Activated CD4-positive, alpha-beta T cell treated with anti-CD3 and anti-CD28 coated beads, Interleukin-2, amount 50 U/mL, for 1 hour (primary cell): ENCODE measurements at places on chromosomes 16 and 17.
A peak's percentile ranks its signal among the peaks of the same experiment; 100 is the strongest.

DNA sequence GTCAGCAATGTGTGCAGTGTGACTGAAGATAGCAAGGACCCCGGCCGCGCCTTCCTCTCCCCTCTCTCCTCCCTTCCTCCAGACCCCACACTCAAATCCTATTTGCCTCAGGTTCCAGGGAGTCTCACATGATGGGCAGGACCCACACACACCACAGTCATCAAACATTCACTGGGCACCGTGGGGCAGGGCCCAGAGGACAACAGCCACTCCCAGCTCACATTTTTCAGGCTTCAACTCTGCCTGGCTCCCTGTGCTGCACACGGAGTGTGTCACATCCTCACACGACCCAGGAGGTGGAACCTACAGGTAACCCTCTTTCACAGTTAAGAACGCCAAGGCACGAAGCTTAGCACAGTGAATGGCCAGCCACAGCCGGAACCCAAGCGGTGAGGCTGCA lies 30.5 kb downstream of the PEMT start:
- DNase-seq = no peak

- no peak for DNase-seq
Measured at GRCh38 chr17:49670002-49670401, 7.9 kb downstream of the SPOP start.

DNA sequence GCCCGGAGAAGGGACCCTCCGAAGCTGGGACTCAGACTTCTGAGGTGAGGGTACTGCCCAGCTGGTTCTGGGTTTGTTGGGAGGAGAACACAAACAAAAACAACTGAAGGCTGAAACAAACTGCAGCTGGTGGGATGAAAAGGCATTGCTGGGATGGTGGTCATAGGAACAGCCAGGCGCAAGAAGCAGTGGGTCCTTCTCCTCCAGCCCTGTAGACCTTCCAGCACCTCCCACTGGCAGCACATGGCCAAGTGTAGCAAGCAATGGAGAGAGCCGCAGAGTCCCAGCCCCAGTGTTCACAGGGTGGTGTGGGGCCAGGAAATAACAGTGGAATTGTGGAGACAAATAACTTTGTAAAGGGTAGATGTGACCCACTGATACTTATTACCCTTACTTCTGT lies 48.7 kb upstream of the FOXJ1 start:
- DNase-seq = no peak

- DNase-seq = peak; percentile 48
Measured at GRCh38 chr16:3654249-3654991, at the start of gene DNASE1. Gene DNASE1, plus strand, starts transcription at chr16:3654691. Its CDS starts 683 bp downstream, at chr16:3655374.

GRCh38 chr17:81394921-81395599 lies at the start of gene BAHCC1:
Gene BAHCC1, plus strand, starts transcription at chr17:81395457. Its CDS starts 4,283 bp downstream, at chr17:81399740.
- peak; percentile 68 for DNase-seq

- no peak for DNase-seq
Measured at GRCh38 chr17:49987290-49987585, 7.8 kb downstream of the DLX3 start.

GRCh38 chr17:2893422-2893914 lies 97.2 kb downstream of the RAP1GAP2 start:
- no peak for DNase-seq

DNA sequence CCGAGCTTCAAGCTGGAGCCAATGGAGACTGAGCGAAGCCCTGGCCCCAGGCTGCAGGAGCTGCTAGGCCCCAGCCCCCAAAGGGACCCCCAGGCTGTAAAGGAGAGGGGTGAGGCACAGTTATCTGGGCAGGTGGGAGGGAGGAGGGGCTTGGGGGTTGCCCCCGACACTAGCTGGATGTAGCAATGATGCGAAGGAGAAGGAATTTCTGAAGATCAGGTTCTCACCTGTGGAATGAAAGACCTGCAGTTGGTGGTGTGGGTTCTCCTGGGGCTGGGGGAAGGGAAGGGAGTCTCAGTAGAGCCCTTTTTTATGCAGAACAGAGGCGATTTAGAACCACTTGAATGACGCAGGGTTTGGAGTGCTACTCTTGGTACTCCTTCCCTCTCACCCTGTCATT lies 1.8 kb downstream of the ZNF263 start:
- DNase-seq = no peak

DNA sequence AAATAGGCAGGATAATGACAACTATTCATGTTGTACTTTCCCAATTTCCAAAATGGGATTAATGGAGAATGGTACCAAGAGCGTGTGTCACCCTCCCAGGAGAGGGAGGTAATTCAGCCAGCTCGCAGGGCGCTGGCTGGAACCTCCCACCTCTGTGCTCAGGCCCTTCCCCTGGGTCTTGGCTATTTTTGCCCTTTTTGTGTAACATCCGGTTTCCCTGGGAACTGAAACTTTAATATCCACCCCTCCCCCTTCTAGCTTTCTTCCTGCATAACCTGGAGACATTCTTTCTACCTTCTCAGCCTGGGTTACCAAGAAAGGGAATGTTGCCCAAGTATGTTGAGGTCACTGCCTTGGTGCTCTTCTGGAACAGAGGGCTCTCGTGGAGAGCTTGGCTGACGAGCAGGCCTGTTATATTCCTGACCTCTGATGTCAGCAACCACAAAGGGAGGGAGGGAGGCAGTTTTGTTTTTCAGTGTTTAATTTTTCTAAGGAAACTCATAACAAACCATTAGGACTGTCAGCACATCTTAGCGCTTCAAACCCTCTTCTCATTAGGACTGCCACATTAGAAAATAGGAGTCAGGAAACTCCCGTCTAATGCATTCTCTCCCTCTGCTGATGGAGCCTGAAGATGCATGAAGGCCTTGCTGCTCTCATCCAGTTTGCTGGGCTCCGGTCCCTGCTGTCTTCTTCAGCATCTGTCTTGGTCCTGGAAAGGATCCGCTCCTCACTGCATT lies 25.6 kb downstream of the ITGB3 start:
- DNase-seq = no peak

DNA sequence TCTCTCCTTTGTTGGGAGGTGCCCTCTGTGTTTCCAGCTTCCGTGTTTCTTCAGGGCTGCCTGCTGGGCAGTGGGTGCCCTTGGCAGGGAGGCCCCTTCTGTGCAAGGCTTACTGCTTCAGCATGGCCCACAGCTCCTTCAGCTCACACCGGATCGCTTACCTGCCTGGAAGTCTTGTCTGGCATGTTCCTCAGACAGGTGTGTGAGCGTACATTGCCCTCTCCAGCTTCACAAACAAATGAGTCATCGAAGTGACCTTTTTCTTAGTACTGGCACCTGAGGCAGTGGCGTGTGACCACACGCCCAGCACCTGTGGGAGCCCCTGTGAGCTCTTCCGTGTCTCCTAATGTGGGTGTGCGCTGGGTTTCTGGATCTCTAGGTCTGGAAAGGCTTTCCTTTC lies 3.5 kb downstream of the RAB40C start:
- DNase-seq = no peak

- no peak for DNase-seq
Measured at GRCh38 chr16:72840631-72841381, 207.1 kb downstream of the ZFHX3 start.

DNA sequence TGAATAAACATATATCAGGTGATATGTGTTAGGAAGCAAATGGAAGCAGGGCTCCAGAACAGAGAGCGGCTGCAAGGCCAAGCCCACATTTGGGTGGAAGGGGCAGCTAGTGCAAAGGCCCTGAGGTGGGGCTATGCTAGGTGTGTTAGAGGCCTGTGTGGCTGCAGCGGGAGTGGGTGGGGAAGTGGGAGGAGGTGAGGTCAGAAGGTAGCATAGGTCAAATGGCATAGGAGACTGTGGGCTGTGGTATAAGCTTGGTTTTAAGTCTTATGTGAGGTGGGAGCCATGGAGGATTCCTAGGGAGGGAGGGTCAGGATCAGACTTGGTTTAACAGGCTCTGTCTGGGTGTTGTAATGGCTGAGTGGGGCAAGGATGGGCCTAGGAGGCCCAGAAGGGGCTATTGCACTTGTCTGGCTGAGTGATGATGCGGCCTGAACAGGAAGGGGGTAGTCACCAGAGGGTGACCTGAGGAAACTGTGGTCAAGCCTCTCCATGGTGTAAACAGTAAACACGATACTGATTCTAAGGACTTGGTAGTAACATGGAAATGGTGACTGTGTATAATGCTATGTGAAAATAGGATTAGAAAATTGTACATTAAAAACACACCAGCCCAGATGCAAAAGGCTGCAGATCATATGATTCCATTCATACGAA lies 31.1 kb downstream of the RAI1 start:
- no peak for DNase-seq

- DNase-seq = peak; percentile 23
Measured at GRCh38 chr17:42276609-42277341, 584 bp upstream of the STAT5B start.

GRCh38 chr17:48520631-48521079 lies 10.2 kb downstream of the HOXB1 start:
- no peak for DNase-seq

- no peak for DNase-seq
Measured at GRCh38 chr16:49578018-49578417, 204.4 kb downstream of the C16orf78 start.

DNA sequence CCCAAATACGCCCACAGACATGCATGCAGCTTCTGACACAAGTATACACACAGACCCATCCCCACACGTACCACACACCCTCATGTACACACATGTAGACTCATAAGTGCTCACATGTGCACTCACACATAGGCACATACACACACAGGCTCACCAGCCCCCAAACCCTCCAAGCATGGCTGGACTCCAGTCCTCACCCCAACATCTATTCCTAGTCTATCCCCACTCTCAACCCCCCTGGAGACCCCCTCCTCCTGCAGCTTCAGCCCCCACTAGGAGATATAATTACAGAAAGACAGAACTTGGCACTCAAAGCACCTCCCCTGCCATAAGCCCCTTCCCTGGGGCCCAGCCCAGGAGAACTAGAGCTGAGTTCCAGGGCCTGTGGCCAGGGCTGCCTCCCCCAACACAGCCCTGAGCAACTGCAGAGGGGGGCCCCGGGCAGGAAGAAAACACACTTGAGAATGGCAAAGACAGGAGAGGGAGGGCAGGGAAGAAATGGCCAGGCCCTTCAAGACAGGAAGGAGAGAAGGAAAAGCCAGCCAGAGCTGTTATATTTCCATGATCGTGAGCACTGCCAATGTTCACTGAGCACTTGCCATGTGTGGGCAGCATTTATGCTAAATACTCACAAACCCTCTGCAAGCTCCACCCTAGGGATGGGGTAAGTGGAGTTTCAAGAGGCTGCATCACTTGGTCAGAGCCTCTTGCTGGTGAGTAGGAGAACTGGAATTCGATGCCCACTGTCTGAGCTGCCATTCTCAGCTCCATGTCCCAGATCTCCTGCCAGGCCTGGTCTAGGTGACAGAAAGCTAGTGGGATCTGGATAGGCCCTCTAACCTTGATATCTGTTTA lies 224.5 kb downstream of the ZNF423 start:
- no peak for DNase-seq

- no peak for DNase-seq
Measured at GRCh38 chr16:10312784-10313724, 72.8 kb upstream of the ATF7IP2 start.

DNA sequence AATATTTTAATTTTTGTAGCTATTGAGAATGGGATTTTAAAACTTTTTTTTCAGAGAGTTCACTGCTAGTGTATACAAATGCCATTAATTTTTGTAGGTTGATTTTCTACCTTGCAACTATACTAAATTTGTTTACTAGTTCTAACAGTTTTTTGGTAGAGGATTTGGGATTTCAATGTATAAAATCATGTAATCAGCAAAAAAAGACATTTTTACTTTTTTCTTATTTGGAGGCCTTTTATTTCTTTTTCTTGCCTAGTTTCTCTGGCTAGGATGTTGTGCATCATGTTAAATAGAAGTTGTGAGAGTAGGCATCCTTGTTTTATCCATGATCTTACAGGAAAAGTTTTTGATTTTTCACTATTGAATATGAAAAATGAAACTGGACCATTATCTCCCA lies 602.9 kb upstream of the KIF2B start:
- DNase-seq = no peak

- no peak for DNase-seq
Measured at GRCh38 chr16:27829975-27830374, 233.5 kb downstream of the GSG1L start.

GRCh38 chr17:80901319-80901718 lies 90.3 kb upstream of the CHMP6 start:
- no peak for DNase-seq

DNA sequence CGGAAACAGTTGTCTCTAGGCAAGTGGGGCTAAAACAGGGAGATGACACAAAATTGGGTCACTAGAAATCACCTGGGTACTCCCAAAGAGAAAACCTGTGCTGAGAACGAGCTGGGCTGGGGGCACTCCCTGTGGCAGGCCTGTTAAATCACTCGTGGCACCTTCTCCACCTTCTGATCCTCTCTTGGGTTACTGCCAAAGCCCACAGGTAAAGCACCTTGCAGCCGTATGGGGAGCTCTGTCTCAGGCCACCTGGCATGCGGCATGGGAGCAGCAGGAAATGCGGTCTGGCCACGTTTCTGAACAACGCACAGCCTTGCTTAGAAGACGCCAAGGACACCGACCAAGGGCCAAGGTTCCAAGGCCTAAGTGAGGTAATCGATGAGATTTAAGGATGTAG lies 21.5 kb upstream of the ICAM2 start:
- no peak for DNase-seq

GRCh38 chr16:88505405-88506082 lies 52.5 kb downstream of the ZFPM1 start:
- peak; percentile 70 for DNase-seq

DNA sequence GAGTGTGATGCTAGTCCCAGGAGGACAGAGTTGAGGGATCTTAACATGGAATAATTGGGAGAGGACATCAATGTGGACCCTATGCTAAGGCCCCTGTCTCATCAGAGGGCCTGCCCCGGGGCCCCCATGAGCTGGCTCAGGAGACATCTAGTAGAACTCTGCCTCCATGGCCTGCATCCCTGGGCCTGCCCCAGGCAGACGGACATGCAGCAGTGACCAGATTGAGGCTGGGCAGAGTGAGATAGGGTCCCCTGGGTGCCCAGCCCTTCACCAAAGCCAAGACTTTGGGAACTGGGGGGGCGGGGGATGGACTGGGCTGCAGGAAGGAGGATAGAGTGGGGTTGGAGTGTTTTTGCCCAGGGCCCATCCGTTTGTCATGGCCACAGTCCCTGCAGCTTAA lies 115.2 kb downstream of the CCDC182 start:
- no peak for DNase-seq

- DNase-seq = no peak
Measured at GRCh38 chr17:78995761-78996451, 13.7 kb downstream of the CANT1 start.

- no peak for DNase-seq
Measured at GRCh38 chr17:7080456-7081041, 498 bp upstream of the CLEC10A start.

- DNase-seq = no peak
Measured at GRCh38 chr17:72426948-72427760, 306.3 kb downstream of the SOX9 start.

- DNase-seq = no peak
Measured at GRCh38 chr17:2093349-2093748, 38.4 kb downstream of the HIC1 start.
